GM04503 (cell line): ENCODE measurements at places on chromosomes 1 and 21.

DNA sequence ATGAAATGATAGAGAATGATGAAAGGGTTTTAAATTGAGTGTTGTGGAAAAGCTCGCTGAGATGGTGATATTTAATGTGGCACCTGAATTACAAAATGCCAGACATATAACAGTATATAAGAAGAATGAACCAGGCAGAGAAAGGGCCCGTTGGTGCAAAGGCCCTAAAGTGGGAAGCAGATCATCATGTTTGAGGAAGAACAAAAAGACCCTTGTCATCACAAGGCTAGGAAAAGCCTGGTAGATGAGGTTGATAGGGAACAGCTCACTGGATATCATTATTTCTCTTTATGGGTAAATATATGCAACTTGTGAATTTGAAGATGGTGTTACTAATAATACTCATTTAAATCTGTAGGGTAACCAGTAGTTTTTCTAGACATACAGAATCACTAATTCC, 11.0 kb downstream of the RAP1A start:
- DNase-seq: no peak

DNA sequence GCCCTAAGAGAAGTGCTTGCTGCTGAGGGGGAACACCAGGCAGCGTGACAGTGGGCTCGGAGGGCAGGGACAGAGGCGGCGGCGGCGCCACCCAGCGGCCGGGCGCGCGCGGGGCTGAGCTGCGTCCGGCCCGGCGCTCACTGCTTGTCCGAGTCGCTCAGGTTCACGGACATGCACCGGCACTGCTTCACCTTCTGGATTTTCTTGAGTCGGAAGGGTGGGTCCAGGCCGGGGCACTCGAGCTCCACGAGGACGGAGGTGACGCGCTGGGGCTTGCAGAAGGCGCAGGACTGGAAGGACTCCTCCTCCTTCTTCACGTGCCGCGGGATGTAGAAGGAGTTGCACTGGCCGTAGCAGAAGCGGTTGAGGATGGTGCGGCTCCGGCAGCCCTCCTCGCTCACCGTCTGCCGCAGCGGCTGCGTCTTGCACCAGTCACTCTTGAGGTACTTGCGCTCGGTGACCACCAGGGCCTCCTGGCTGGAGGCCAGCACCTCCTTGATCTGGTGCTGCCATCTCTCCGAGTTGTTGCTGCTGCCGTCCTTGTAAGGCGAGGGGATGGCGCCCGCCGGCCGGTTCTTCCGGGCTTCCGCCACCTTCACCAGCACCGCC, 119.0 kb downstream of the GREM2 start:
- no peak for DNase-seq

- no peak for DNase-seq
Observed at GRCh38 chr1:79431340-79431739, 424.8 kb upstream of the ADGRL4 start.

DNA sequence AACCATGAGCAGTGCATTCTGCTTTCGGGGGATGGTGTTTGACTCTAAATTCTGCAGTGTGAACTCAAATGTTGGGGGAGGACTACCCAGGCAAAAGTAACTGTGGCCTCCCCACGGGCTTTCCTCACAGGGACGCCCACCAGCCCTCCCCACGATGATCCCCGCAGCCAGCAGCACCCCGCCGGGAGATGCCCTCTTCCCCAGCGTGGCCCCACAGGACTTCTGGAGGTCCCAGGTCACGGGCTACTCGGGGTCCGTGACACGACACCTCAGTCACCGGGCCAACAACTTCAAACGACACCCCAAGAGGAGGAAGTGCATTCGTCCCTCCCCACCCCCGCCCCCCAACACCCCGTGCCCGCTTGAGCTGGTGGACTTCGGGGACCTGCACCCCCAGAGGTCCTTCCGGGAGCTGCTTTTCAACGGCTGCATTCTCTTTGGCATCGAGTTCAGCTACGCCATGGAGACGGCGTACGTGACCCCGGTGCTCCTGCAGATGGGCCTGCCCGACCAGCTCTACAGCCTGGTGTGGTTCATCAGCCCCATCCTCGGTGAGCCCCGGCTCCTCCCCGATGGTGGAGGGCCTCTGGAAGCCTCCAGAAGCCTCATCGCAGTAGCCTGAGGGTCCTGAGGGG, 6.4 kb downstream of the SLC45A1 start:
- no peak for DNase-seq

DNA sequence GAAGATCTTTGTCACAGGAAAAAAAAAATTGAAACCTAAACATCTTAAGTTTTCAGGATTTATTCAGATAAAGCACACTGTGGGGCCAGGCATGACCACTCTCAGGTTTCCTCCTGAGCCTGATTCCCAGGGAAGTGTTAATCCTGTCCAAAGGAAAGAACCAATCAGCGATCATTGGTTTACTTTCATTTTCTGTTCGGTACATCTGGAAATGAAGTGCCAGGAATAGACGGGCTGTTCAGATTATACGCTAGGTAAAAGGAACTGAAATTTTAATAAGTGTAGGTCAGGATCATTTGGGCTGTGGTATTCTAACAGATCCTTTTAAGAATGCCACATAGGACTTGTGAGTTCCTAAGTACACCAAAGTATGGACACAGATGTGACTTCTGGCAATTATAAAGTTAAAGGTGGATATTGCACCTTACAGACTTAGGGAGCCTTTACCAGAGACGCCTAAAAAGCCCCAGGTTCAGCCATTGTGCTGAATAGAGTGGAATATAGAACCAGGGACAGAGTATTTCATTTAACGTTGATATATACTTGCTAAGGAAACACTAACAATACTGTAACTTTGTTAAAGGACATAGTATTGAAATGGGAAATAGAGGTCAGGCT, 9.3 kb upstream of the CACYBP start:
- no peak for DNase-seq

GRCh38 chr1:10634428-10635084, 159.8 kb downstream of the PEX14 start:
- DNase-seq: peak; percentile 10
